Hair follicular keratinocyte (primary cell): ENCODE measurements at places on chromosomes 7 and 10. TPM values are rescaled to one million over a fixed set of nuclear protein-coding genes. Genes with fewer than 3 reads are reported as not detected.

The GLUD1 gene
- total RNA-seq: 146 and 186 TPM in 2 replicates

The CALHM3 gene
- total RNA-seq: not detected in 2 replicates

The CPA5 gene
- not detected in 2 replicates for total RNA-seq

The NANOS1 gene
- 1.7 and 2.6 TPM in 2 replicates for total RNA-seq

The HYAL4 gene
- total RNA-seq: 0.04 TPM in 1 of 2 replicates, not detected in the other

The CNPY1 gene
- total RNA-seq: not detected in 2 replicates

The BHLHA15 gene
- total RNA-seq: 1.2 and 3.3 TPM in 2 replicates

The BTBD16 gene
- total RNA-seq: 0.15 and 0.47 TPM in 2 replicates

The STOX1 gene
- not detected in 2 replicates for total RNA-seq

The TMEM213 gene
- not detected in 2 replicates for total RNA-seq

The BCL7B gene
- total RNA-seq: 41.5 and 52.1 TPM in 2 replicates

The SMIM30 gene
- total RNA-seq: 62.9 and 66.6 TPM in 2 replicates

The BAMBI gene
- total RNA-seq: 1.2 and 3.0 TPM in 2 replicates

The TMEM176B gene
- not detected in 2 replicates for total RNA-seq

The AVPI1 gene
- total RNA-seq: 23.0 and 23.2 TPM in 2 replicates

The OR13A1 gene
- not detected in 2 replicates for total RNA-seq

The TMEM140 gene
- not detected in 2 replicates for total RNA-seq

The PRKG1 gene
- 0.11 and 0.16 TPM in 2 replicates for total RNA-seq

The FAM131B gene
- 0.08 and 0.19 TPM in 2 replicates for total RNA-seq
